ENCODE measurements at places on chromosomes 1 and 21.
A peak's percentile ranks its signal among the peaks of the same experiment; 100 is the strongest.

GRCh38 chr1:218123968-218124367 lies 161.1 kb upstream of the RRP15 start:
- DNase-seq: no peak

GRCh38 chr1:172903581-172904220 lies 147.0 kb downstream of the TNFSF18 start:
- no peak for DNase-seq

GRCh38 chr1:243346468-243346867 lies 90.6 kb downstream of the SDCCAG8 start:
- DNase-seq: no peak

- no peak for DNase-seq
Observed at GRCh38 chr1:78184460-78185072, 138.8 kb downstream of the GIPC2 start.

GRCh38 chr1:225182716-225183115 lies 245.1 kb downstream of the LBR start:
- DNase-seq: no peak

DNA sequence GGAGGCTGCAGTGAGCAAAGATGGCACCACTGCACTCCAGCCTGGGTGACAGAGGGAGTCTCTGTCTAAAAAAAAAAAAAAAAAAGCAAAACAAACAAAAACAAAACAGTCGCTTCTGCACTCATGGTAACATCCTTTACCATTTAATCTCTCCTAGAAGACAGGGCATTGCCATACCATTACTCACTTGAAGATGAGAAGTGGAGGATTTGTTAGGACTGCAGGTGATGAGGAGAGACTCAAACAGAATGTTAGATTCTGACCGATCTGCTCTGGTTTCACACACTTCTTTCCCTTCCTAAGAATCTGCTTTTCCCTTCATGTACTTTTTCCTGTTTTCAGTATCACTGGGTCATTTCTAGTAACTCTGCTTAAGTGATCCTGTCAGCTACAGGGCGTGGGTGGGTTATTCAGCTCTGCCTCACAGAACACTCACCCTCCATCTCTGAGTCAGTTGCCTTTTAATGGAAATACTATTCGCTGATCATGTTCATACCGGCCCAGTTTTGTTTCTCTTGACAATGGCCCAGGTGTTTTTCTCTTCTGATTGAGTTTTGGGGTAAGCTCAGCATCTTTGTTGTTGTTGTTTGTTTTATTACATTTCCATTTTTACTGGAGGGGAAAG lies 148.0 kb upstream of the ERG start:
- DNase-seq: no peak

- peak; percentile 10 for DNase-seq
Observed at GRCh38 chr1:107058245-107059032, 2.0 kb downstream of the PRMT6 start.

DNA sequence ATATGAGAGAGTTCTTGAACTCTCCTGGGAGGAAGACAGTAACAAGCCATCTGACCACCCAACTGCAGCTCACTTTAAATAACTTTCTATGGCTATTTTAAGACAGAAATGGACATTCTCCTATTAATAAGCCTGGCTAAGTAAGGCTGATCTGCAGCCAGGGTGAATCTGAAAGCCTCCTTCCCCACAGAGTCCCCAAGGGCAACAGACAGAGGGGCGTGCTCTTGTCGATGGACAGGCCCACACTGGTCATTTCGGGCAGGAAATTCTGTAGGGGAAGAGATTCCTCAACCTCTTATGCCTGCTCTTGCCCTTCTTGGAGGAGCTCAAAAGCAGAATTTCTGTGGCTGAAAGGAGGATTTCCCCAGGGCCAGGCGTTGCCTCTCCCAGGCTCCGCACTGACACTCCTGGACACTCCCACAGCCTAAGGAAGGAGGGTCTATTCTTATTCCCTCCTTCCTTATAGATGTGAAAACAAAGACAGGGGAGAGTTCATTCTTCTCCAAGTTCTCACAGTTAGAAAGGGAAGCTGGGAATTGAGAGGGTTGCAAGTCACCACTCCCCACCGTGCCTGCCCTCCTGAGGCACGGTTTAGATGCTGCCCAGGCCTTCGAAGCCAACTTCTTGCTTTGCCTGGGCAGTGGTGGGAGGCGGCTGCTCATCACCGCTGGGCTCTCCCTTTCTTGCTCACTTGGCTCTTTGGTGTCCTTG lies 17.9 kb upstream of the KANK4 start:
- no peak for DNase-seq

- no peak for DNase-seq
Observed at GRCh38 chr1:246274186-246274585, 232.9 kb downstream of the SMYD3 start.

GRCh38 chr1:155228096-155228427 lies 19.6 kb downstream of the MTX1 start:
- DNase-seq: no peak

DNA sequence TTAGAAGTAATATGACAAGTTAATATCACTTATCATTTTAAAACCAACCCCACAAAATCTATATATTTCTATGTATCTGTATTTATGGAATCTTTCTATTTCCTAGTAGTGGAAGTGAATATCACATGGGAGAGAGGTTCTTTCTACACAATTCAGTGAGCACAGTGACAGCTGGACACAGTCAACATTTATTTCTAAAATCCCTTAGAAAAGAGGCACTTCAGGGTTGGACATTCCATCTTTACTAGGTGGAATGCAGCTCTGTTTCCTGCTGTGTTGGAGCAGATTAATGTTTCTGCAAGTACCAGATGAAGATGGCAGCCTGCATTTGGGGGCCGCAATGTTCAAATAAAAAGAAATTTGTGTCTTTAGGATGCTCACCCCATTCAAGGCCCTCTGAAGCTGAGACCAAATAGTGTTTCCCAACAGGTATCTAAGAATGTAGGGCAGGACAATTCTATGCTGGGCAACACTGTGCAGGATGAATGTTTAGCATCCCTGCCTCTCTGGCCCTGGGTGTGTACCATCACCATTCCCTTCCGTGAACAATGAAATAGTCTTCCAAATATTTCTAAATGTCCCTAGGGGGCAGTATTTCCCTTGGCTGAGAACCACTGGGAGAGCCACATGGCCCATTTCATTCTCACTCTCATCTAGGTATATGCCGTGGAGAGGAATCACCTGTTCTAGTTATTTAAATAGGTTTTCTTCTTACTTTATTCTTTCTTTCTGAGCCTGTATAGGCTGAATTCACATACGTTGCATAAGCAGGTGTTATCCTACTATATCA lies 394.8 kb downstream of the PRDM2 start:
- DNase-seq: peak; percentile 33

GRCh38 chr1:231674575-231674974 lies 48.0 kb downstream of the DISC1 start:
- no peak for DNase-seq

GRCh38 chr1:22121421-22121911 lies 21.4 kb downstream of the WNT4 start:
- no peak for DNase-seq

GRCh38 chr1:161499099-161500039 lies 5.9 kb upstream of the FCGR2A start:
- no peak for DNase-seq

DNA sequence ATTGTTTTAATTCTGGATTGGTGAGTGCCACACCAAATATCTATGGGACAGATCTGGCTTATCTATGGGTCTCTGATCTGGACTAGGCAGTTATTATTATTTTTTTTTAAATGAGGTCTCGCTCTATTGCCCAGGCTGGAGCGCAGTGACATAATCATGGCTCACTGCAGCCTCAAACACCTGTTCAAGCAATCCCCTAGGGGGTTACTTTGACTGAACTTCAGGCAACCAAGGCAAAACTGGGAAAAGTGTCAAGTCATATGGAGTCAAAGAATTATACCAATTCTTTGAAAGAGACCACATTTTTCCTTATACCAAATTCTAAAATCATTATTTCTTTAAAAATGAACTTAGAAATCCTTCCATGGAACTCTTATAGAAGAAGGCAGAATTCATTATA lies 129.1 kb upstream of the HOOK1 start:
- DNase-seq: no peak

GRCh38 chr1:24409535-24409934 lies 4.0 kb downstream of the STPG1 start:
- DNase-seq: no peak

GRCh38 chr1:147719029-147719698 lies 41.2 kb downstream of the GJA5 start:
- no peak for DNase-seq

GRCh38 chr21:32413697-32414578 lies 1.4 kb downstream of the EVA1C start:
- peak; percentile 28 for DNase-seq

DNA sequence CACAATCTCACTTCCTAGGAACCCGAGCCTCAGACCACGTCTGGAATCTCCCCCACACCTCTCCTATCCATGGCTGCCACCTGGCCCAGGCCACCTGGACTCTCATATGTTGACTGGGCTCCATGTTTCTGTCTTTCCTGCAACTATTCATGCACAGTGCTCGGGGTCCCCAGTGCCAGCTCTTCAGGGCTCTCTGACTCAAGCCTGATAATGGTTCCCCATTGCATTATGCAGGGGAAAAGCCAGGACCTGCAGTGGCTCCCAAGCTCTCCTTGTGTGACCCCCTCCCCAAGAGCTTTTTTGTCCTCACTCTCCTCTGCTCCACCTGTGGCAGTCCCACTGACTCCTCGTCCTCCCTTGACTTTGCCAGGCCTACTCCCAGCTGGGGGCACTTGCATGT lies 417.6 kb downstream of the NPHP4 start:
- DNase-seq: no peak

- peak; percentile 13 for DNase-seq
Observed at GRCh38 chr1:228697207-228698016, 37.9 kb upstream of the RHOU start.

GRCh38 chr1:17640975-17641374 lies 101.5 kb downstream of the ARHGEF10L start:
- DNase-seq: no peak
